Smooth muscle cell of trachea (primary cell): ENCODE measurements at places on chromosomes 6 and 20. TPM values are rescaled to one million over a fixed set of nuclear protein-coding genes. Genes with fewer than 3 reads are reported as not detected.

The NRSN1 gene
- not detected in 2 replicates for total RNA-seq

The BANF2 gene
- not detected in 2 replicates for total RNA-seq

The PTGIS gene
- 56.0 and 255 TPM in 2 replicates for total RNA-seq

The LY86 gene
- not detected in 2 replicates for total RNA-seq

The MKKS gene
- 6.6 and 8.0 TPM in 2 replicates for total RNA-seq

The TINAG gene
- 0.58 TPM in 1 of 2 replicates, not detected in the other for total RNA-seq

The VSTM2L gene
- 2.8 and 5.3 TPM in 2 replicates for total RNA-seq

The EFCAB8 gene
- total RNA-seq = 0.44 TPM in 1 of 2 replicates, not detected in the other

The CD83 gene
- 4.5 and 7.3 TPM in 2 replicates for total RNA-seq

The SOBP gene
- 8.8 and 13.7 TPM in 2 replicates for total RNA-seq

The LY6G6C gene
- not detected in 2 replicates for total RNA-seq

The RAD21L1 gene
- under 0.01 TPM in 1 of 2 replicates, not detected in the other for total RNA-seq

The CALHM6 gene
- total RNA-seq = 0.33 and 0.44 TPM in 2 replicates

The EDN1 gene
- 0.33 and 0.87 TPM in 2 replicates for total RNA-seq

The SIRPA gene
- 25.7 and 26.5 TPM in 2 replicates for total RNA-seq

The PAK5 gene
- total RNA-seq = under 0.01 TPM in 1 of 2 replicates, not detected in the other

The SULF2 gene
- 0.29 and 11.7 TPM in 2 replicates for total RNA-seq

The ESR1 gene
- total RNA-seq = 0.83 and 1.0 TPM in 2 replicates

The SLC22A1 gene
- total RNA-seq = 0.44 and 1.3 TPM in 2 replicates

The OR2B6 gene
- not detected in 2 replicates for total RNA-seq

The MRAP2 gene
- 0.50 and 1.7 TPM in 2 replicates for total RNA-seq

The PGC gene
- not detected in 2 replicates for total RNA-seq

The NHLRC1 gene
- 4.7 and 5.6 TPM in 2 replicates for total RNA-seq

The SPTLC3 gene
- total RNA-seq = 5.8 and 9.6 TPM in 2 replicates

The IMPG1 gene
- not detected in 2 replicates for total RNA-seq

The GMDS gene
- 13.2 and 26.6 TPM in 2 replicates for total RNA-seq

The RPL7L1 gene
- 122 and 143 TPM in 2 replicates for total RNA-seq

The CRYBG1 gene
- 12.6 and 15.6 TPM in 2 replicates for total RNA-seq

The PPP2R5D gene
- 43.1 and 52.3 TPM in 2 replicates for total RNA-seq

The CD24 gene
- total RNA-seq = 0.33 and 1.9 TPM in 2 replicates

The TBX18 gene
- 28.1 and 55.7 TPM in 2 replicates for total RNA-seq

The INSM1 gene
- total RNA-seq = not detected in 2 replicates

The GJA1 gene
- total RNA-seq = 120 and 124 TPM in 2 replicates
